ENCODE measurements at places on chromosomes 6 and 20. TPM values are rescaled to one million over a fixed set of nuclear protein-coding genes. Genes with fewer than 3 reads are reported as not detected.
A peak's percentile ranks its signal among the peaks of the same experiment; 100 is the strongest.

DNA sequence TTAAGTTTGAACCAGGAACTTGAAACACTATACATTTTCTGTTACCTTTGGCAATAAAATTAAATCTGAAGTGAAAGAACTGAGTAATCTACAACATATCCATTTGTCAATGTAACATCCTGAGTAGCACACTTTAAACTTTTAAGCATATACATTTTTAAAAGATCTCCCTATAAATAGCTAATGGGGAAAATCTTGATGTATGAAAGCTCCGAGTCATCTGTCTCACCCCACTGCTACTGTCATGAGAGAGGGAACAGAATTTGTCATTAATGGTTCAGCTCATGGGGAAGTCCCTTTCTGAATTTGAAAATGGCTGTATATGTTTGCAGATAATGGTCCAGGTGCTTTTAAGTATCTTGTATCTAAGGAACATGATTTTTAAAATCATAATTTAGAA, 55.2 kb upstream of the NOX3 start:
- DNase-seq = no peak

- no peak for DNase-seq
These were observed 97.0 kb upstream of the MAN1A1 start for GRCh38 chr6:119446609-119447008.

Gene POU5F1
- 0.20 TPM for total RNA-seq

DNA sequence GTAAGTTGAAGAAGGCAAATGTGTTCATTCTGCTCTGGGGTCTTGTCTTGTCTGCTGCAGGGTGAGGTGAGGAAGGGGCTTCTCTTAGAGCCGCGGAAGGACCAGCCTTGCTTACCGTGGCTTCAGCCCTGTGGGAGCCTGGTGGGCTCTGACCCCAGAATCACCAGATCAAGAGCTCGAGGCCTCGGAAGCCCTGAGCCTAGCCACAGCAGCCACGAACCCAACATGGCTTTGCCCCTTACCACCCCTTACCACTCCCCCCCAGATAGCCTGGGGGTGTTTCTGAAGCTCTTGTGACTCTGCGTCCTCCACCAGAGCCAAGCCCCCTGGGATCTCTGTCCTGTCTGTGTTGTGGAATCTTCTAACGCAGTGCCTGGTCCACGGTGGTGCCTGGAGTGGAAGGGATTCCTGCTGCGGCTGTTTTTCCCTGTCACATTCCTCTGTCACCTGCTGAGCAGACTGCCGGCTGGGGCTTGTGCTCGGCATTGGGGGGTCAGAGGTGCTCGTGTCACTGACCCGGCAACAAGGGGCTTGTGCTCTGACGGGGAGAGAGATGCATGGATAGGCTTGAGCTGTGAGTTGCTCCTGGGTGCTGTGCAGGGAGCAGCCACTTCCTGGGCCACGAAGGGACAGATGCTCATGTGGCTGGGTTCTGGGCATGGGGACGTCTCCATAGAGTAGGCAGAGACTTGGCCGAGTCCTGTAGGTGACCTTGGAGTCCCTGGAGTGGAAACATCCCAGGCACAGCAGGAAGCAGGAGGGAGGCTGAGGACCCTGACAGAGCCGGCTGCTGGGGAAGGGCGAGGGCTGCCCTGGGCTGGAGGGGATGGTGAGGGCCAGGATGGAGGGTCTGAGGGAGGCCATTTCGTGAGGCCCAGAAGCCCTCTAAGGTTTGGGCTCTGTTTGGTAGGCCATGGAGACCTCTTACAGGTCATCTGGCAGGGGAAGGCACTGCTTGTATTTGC, 316.0 kb downstream of the QKI start:
- no peak for DNase-seq

Gene NRN1
- total RNA-seq = 8.7 TPM

- DNase-seq = no peak
These were observed 3.3 kb upstream of the APMAP start for GRCh38 chr20:24995741-24996448.

DNA sequence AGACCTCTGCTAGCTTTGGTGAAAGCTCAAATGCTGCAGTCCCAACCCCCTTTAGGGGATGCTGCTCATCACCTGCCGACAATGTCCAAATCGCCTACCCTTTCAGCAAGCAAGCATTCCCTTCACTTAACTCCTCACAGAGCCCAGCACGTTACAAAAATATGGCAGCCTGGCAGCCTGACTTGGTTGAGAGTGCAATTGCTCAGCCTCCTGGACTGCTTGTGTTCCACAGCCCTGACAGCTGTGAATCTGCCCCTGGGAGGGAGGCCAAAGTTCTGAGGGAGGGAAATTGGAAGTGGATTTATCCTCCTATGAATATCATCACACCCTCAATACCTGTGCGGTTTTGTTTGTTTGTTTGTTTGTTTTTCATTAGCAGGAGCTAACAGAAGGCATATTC, 231.0 kb downstream of the HIVEP2 start:
- DNase-seq = no peak

GRCh38 chr20:57261457-57262251, 4.8 kb downstream of the BMP7 start:
- no peak for DNase-seq

Gene TTK
- 52.5 TPM for total RNA-seq

DNA sequence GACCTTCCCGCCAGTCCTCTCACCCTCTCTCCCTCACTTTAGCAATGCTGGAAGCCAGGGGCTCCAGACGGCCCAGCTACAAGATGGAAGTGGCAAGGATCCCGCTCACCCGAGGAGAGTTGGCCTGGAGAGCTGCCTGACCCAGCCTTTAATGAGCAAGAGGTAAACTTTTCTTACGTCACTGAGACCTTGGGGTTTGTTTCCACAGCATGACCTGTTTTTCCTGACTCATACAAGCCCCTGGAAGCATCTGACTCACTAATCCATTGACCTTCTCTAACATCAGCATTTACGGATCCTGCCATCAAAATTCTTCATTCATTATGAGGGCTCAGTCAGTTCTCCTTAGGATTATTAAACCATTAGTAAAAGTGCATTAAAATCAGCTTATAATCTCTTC, 120.4 kb downstream of the MYLK4 start:
- no peak for DNase-seq

Gene ERVFRD-1
- not detected for total RNA-seq

Gene CCN6
- not detected for total RNA-seq

Gene ALDH8A1
- total RNA-seq = 1.0 TPM

Gene LTA
- total RNA-seq = 20.9 TPM

Gene TAGAP
- 67.9 TPM for total RNA-seq

DNA sequence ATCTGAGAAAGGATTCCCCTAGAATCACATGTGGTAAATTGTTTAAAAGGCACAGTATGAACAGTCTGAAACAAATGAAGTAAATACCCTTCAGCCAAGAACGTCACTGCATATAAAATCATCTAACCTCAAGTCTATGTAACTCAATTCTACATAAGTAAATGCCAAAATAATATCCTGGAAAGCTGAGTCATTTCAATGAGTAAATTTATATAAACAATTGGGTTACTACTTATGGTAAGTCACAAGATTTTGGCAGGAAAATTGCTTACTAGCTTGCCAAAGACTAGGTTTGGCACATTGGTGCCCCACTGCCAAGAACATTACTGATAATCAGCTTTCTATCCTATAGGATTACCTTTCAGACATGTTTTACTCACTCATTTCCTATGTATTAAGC, 8.4 kb downstream of the GMDS start:
- no peak for DNase-seq

DNA sequence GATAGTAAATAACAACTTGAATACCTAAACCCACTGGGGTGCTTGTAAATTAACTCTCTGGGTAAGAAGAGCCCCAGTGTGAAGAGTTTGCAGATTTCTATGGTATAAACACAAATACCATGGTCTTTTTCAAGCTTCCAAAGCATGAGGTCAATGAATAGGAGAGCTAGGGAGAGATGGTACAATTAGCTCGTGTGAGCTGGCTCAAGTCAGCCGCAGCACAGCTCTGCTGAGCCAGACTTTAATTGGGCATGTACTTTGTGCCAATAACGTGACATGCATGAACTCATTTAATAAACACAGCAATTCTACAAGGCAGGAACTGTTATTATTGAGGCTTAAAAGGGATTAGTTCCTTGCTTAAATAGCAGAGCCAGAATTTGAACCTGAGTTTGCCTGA, 684.2 kb downstream of the KIF16B start:
- no peak for DNase-seq

GRCh38 chr20:51481341-51481914, 61.1 kb downstream of the NFATC2 start:
- DNase-seq = peak; percentile 60

DNA sequence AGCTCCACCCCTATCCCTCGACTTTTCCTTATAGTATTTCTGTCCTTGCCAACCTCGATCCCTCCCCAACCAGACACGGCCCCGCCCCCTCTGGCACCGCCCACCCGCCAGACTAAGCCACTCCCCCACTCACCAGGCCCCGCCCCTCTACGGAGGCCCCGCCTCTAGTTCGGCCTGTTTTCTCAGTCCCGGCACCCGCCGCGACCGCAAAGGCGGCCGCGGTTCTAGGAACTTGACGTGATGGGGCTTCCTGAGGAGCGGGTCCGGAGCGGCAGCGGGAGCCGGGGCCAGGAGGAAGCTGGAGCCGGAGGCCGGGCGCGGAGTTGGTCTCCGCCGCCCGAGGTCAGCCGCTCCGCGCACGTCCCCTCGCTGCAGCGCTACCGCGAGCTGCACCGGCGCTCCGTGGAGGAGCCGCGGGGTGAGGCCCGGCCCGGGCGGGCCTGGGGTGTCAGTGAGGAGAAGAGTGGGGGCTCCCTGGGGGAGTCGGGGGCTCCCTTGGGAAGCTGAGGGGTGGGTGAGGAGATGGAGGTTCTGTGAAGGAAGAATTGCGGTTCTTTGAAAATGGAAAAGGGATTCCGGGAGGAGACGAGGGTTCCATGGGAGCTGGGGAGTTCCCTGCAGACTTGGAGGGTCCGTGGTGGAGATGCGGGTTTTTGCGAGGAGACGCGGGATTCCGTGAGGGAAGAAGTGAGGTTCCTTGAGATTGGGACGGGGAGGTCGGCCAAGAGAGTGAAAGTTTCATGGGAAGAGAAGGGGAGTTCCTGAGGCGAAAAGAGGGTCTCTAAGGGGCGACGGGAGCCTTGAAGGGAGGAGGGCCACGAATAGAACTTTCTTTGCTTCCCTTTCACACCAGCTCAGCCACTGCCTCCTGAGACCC, at the start of gene ACSS2:
Gene ACSS2, plus strand, starts transcription at position 207 of the 877 bp plus-strand sequence. Its CDS starts 34 bp downstream, at position 241.
- peak; percentile 99 for DNase-seq

GRCh38 chr6:89037141-89037900, 43.2 kb upstream of the PNRC1 start:
- no peak for DNase-seq

DNA sequence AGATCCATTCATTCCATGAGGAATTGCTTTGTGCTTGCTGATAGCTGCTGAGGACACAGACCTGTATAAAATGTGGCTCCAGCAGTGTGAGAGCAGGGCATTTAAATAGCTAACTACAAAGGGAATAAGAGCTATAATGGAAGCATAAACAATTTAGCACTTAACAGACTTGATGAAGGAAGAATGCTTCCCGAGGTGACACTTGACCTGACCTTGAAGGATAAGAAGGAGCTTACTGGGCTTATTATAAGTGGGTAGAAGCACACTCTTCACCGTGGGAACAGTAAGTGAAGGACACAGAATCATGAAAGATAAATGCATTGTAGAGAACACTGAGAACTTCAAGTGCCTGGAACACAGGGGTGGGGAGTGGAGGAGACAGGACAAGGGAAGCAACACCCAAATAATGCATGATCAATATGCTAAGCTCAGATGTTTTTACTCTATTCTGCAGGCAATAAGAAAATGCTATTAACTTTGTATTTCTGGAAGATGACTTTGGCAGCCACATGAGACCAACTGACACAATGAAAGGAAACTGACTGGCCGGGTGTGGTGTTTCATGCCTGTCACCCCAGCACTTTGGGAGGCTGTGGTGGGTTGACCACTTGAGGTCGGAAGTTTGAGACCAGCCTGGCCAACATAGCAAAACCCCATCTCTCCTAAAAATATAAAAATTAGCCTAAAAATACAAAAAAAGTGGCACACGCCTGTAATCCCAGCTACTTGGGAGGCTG, 84.2 kb downstream of the EPB41L2 start:
- DNase-seq = no peak

Gene KHDC1L
- total RNA-seq = 0.35 TPM

GRCh38 chr6:165837948-165838745, 175.1 kb upstream of the PDE10A start:
- no peak for DNase-seq

Gene MCHR2
- total RNA-seq = not detected

Gene UST
- 0.29 TPM for total RNA-seq

DNA sequence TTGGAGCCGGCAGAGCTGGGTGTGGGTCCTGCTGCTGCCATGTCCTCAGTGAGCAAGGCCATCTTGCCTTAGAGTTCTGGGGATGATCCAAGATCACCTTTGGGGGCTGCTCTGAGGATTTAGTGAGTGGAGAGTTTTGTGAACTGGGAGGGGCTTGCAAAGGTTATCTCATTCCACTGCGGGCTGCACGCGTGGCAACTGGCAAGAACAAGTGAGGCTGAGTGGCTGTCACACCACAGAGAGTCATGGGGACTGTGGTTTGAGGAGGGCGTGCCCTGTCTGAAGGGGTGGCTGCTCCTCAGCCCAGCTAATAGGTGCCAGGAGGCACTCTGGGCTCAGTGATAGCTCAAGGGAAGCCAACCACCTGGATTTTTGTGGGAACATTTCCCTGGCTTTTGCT, 37.6 kb downstream of the TTLL9 start:
- no peak for DNase-seq

DNA sequence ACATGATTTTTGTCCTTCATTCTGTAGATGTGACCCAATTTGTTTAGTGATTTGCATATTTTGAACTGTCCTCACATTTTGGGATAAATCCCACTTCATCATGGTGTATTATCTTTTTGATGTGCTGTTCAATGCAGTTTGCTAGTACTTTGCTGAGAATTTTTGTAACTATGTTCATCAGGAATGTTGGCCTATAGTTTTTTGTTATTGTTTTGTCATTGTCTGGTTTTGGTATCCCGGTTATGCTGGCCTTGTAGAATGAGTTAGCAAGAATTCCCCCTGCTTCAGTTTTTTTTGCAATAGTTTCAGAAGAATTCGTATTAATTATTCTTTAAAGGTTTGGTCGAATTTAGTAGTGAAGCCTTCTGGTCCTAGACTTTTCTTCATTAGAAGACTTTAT, 11.9 kb downstream of the KIF25 start:
- no peak for DNase-seq

- DNase-seq = no peak
These were observed 23.0 kb upstream of the MDFI start for GRCh38 chr6:41615311-41615710.

DNA sequence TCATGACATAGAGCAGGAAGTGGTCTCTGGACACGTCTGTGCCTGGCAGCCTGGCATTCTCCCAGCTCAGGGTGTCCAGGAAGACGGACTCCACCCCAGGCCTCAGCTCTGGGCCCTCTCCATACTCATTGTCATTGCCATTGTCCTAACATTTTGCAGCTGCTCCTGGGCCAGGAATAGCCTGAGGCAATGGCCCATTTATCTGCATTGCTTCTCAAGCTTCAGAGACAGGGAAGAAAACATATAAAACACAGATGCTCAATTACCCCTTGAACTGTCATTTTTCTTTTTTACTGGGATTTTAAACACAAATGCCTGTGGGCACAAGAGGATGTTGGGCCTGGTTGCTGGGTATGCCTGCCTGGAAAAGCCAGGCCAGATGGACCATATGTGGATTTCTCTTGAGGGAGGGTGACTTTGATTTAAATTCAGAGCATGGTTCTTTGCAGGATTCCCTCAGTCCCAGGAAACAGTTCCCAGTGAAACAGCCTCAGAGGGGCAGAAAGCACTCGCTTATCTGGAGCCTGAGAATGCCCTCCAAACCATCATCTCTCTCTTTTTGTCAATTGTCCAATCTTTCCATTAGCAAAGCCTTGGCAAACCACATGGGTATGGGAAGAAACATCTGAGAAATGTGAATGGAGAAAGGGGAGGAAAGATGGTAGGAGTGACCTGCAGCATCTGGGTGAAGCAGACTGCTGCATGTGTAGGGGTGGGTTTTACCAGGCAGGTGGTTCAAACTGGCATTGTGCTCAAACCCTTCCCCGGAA, 17.9 kb downstream of the LAMP5 start:
- DNase-seq = no peak

All from activated CD4-positive, alpha-beta T cell treated with anti-CD3 and anti-CD28 coated beads, Interleukin-2, amount 10 ng/mL, durations not matched to agents 7 days and 5 days (primary cell).